ENCODE measurements at places on chromosomes 12 and 14.
A peak's percentile ranks its signal among the peaks of the same experiment; 100 is the strongest.

DNA sequence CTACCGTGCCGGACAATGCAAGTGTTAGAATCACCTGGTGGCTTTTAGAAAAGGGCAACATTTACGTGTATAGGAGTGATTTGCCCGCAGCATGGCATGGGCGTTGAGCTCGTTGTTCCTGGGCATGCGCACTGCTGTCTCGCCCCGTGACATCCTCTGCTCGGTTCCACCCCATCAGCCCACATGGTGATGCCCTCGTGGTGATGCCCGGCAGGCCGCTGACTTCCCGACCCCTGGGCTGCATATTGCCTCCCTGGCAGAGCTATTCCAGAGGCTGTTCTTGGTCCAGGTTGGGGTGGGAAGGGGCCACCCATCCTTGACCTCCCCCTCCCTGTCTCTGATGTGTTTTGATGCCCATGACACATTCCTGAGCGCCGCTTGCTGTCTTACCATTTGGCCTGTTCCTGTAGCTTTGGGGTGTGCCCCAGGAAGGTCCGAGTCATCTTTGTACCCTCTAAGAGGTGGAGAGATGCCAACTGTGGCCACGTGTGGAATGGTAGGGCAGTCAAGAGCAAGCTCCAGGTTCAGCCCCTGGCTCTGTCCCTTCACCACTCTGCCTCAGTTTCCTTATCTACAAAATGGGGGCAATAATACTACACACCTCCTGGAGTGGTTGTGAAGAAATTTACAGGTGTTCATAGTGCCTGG is 4.8 kb downstream of the HIP1R start:
- no peak for DNase-seq

- DNase-seq, result no peak
These were observed 6.2 kb upstream of the PTGER2 start for GRCh38 chr14:52307905-52308304.

DNA sequence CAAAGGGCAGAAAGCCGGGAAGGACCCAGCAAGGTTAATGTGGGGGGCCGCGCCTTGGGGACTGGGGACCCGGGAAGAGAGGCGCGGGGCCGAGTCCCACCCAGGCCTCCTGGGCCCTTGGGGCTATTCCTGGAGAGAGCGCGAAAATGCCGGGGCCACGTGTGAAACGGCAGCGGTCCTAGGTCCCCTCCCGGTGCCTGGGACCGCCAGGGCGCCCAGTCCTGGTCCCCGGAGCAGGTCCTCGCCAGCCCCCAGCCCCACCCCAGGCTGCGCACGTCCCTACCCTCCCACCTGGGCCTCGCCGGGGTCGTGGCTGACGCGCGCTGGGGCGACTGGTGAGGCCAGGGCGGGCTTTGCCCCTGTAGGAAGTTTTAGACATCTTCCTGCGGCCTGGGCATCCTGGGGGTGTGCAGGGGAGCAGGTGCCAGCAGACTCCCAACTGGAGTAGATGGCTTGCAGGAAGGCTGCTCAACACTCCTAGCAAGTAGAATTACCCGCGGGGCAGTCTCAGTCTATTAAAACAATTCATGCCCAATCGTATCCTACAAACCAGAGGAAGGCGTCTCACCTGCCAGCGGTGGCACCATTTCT is 708 bp downstream of the FAR2 start:
- no peak for DNase-seq

- no peak for DNase-seq
These were observed 75.6 kb upstream of the TMEM132C start for GRCh38 chr12:128191380-128191779.

- no peak for DNase-seq
These were observed 339.7 kb downstream of the NUAK1 start for GRCh38 chr12:105799103-105799502.

DNA sequence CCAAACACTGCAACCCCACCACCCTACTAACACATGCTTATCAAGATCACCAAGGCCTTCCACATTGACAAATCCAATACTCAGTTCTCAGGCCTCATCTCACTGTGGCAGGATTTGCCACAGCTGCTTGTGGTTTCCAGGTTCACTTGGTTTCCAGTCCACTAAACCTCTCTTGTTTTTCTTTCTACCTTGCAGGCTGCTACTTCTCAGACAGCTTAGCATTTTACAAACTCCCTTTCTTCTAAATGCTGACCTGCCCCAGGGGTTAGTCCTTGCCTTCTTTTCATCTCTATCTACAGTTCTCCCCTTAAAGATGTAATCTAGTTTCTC is 84.1 kb downstream of the BCAT1 start:
- no peak for DNase-seq

GRCh38 chr14:41062826-41063225 is 543.9 kb upstream of the LRFN5 start:
- DNase-seq, result no peak

GRCh38 chr12:132827763-132828703 is 636 bp downstream of the GOLGA3 start:
- DNase-seq, result peak; percentile 56
